ENCODE measurements at places on chromosomes 12 and 14.

DNA sequence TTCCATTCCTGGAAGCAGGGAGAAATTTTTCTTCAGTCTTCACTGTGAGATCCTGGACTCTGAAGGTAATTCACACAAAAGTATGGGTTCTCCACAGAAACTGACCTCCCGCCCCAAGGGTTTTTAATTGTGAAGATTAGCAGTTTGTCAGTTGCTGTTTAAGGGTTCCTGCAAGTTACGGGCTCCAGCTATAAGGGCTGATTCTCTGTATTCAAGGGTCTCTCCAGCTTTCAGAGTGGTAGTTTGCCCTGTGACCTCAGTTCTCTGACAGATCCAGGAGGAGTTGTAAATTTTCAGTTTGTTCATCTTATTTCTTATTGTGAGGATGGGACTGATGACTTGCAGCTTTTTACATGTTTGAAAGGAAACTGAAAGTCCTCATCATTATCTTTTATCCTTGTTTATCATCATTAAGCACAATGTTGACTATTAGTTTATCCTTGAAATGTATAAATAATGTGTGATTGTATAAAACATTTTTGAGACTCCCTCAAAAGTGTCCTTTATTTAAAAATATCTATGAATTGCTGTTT lies 110.9 kb downstream of the SCAF11 start:
- DNase-seq, result no peak

- no peak for DNase-seq
Observed at GRCh38 chr12:2884810-2885209, 5.9 kb upstream of the TULP3 start.

GRCh38 chr14:97010491-97011160 lies 213.4 kb downstream of the VRK1 start:
- no peak for DNase-seq

GRCh38 chr14:64244279-64244678 lies 49.9 kb downstream of the ESR2 start:
- DNase-seq, result no peak

DNA sequence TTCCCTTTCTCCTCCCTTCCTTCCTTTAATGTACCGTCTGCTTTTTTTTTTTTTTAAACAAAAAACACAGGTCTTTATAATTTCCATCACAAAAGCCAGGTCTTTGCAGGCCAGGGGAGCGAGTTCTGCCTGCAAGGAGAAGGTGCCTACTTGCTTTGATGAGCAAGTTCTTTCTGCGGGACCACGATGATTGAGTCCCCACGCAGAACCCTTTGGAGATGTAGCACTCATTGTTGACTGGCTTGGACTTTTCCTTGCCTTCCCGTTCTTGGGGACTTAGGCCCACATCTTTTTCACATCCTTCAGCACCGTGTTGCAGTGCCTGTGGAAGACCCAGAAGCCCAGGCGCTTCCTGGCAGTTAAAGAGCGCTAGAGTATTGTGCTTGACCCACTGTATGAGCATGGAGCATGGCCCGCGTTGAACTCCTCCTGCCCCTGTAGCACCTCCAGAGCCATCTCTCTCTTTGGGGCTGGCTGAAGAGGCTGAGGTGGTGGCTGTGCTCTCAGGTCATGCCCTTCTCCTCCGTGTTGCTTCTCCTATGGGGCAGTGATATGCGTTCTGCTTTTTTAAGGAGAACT lies 177.6 kb downstream of the EXOC5 start:
- DNase-seq, result no peak
